ENCODE measurements at places on chromosomes 5 and 9. TPM values are rescaled to one million over a fixed set of nuclear protein-coding genes. Genes with fewer than 3 reads are reported as not detected.
A peak's percentile ranks its signal among the peaks of the same experiment; 100 is the strongest.

DNA sequence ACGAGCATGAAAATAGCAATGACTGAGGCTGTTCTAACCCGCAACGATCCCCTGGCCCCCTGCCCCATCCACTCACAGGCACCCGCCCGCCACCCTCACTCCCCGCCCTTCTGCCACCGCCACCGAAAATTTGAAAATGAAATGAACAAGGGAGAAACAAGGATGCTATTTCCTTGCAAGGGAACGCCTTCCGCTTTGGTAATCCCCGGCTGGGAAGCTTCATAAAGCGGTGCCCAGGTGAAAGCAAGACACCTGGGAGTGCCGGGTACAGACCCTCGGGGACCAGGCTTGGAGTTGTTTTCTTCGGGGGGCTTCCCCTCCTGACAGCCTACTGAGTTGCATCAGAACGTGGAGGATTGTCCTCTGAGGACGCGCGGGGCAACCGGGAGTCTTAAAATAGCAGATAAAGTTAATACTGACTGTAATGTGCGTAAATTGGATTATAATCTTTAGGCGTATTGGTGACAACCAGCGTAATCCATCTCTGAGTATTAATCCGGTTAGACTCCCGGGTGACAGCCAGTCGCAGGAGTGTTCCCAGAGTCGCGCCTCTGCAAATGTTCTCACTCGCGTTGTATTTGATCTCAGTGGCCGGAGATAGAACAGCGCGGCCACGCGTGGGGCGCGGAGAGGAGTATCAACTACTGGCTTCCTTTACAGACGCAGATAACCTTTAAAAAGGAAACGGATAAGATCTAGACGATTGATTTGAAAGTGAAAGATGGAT, 885 bp upstream of the MLLT3 start:
- peak overlapping the region; percentile 94 for H3K27ac ChIP-seq
- H3K27me3 ChIP-seq, result peaks cover 2% of the 10 kb centered on the region
- peaks cover 33% of the 10 kb centered on the region for H3K4me1 ChIP-seq
- peak; percentile 77 for DNase-seq
- peak overlapping the region; percentile 94 for H3K4me3 ChIP-seq

- no peaks in the 10 kb centered on the region for H3K4me1 ChIP-seq
- no peak overlapping the region for H3K4me3 ChIP-seq
- H3K27me3 ChIP-seq, result no peaks in the 10 kb centered on the region
Observed at GRCh38 chr9:75993434-75993833, 103.0 kb downstream of the PCSK5 start.

GRCh38 chr9:10678010-10678409, 65.2 kb upstream of the PTPRD start:
- H3K4me3 ChIP-seq, result no peak overlapping the region
- H3K27me3 ChIP-seq, result no peaks in the 10 kb centered on the region
- H3K4me1 ChIP-seq, result no peaks in the 10 kb centered on the region
- H3K27ac ChIP-seq, result no peak overlapping the region
- no peaks in the 10 kb centered on the region for H3K36me3 ChIP-seq

DNA sequence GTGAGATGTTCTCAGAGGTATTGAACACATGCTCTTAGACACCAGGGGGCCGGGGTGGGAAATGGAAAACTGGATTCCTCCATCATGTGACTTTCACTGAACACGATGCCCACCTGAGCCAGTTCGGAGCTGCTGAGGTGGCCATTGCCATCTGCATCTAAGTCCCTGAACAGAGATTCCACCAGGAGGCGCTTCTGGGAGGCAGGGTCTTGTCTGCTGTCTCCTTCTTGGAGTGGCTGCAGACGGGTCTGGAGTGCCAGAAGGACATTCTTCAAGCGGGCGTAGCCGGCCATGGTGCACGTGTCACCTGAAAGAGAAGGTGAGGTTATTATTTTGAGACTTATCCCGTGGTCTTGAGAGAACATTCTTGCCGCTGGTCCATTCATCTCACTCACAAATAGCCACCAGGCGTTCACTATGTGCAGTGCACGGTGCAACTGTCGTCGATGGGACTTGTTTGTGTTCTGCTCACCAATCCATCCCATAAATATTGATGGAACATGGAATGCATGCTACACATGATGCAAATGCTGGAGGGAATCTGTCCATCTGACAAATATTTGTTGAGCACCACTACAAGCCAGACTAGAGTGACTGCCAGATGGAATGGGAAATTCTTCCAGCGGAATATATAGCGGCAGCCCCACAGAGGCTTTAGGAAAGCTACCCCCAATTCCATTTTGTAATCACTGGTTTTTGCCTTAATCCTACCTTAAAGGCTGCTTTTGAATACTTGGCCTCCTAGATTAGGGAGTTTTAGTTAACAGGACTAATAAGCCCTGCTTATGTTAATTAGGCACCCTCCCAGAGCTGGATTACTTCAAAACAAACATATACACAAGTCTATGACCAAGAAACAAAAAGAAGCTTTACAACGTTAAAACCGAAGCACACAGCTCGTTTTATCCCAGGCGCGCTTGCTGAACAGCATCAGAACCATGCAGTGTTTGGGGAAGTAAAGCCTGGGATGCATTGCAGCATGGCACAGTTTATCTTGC, 264.8 kb downstream of the HSPA4 start:
- H3K4me3 ChIP-seq, result no peak overlapping the region
- no peaks in the 10 kb centered on the region for H3K36me3 ChIP-seq
- H3K4me1 ChIP-seq, result peaks cover 4% of the 10 kb centered on the region
- no peak for DNase-seq

DNA sequence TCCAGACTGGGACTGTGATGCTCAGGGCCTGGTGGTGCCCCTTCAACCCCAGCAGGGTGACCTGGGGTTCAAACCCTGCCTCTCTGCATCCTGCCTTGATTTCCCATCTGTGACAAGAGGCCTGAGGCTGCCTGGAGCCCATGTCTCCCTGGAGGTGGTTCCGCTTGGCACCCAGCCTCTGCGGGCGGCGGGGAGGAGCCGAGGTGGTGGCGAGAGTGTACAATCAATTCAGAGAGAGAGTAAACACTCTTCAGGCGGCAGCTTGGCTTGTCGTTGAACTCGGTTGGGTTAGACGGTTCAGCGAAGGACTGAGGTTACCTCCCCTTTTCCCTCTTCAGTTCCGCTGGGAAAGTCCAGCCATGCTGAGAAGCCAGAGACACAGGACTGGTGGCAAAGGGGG, 39.3 kb downstream of the NTNG2 start:
- no peak for DNase-seq
- no peak overlapping the region for H3K4me3 ChIP-seq
- H3K36me3 ChIP-seq, result no peaks in the 10 kb centered on the region
- no peaks in the 10 kb centered on the region for H3K4me1 ChIP-seq
- H3K27ac ChIP-seq, result no peak overlapping the region

GRCh38 chr5:7916171-7916804, 47.3 kb downstream of the MTRR start:
- no peak for DNase-seq
- no peak overlapping the region for H3K27ac ChIP-seq
- H3K36me3 ChIP-seq, result peaks cover 9% of the 10 kb centered on the region
- H3K4me1 ChIP-seq, result no peaks in the 10 kb centered on the region
- peaks cover 2% of the 10 kb centered on the region for H3K27me3 ChIP-seq

- H3K27me3 ChIP-seq, result no peaks in the 10 kb centered on the region
- no peak for DNase-seq
- H3K4me3 ChIP-seq, result no peak overlapping the region
Observed at GRCh38 chr9:108640230-108640629, 215.6 kb downstream of the ACTL7B start.

DNA sequence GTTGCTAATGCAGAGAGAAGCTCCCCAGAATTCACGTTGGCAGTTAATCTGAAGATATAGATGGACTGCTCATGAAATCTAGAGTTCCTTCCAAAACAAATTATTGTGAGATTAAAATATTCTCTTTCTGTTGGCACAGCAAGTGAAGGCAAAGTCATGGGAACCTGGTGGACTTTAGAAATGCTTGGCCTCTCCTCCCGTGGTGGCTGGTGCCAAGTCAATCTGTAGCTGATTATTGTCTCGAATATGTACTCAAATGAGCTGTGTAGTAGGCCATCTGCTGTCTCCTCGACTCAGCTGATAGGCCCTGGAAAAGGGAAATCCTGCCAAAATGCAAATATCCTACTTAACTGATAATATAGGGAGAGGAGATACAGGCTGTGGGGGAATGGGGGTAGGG, 69.3 kb downstream of the DAPK1 start:
- H3K36me3 ChIP-seq, result no peaks in the 10 kb centered on the region
- no peak overlapping the region for H3K27ac ChIP-seq
- no peaks in the 10 kb centered on the region for H3K4me1 ChIP-seq
- H3K4me3 ChIP-seq, result no peak overlapping the region

DNA sequence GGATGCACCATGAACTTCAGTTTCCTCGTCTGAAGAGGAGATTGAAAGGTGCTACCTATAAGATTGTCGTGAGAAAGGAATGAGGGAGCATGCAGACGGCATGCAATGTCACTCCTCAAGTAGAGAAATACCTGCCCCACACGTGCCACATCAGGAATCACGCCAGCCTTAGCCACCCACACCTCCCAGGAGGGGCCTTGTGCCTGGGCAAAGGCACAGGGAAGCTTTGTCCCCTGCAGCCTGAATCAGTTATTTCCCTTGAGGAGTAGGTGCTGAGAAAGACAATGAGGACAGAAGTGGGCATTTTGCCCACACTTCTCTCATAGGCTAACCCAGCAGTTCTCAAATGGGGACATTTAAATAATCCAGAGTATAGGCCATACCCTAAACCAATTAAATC, 31.0 kb downstream of the FSTL4 start:
- H3K36me3 ChIP-seq, result no peaks in the 10 kb centered on the region
- H3K27ac ChIP-seq, result no peak overlapping the region
- peaks cover 6% of the 10 kb centered on the region for H3K27me3 ChIP-seq

DNA sequence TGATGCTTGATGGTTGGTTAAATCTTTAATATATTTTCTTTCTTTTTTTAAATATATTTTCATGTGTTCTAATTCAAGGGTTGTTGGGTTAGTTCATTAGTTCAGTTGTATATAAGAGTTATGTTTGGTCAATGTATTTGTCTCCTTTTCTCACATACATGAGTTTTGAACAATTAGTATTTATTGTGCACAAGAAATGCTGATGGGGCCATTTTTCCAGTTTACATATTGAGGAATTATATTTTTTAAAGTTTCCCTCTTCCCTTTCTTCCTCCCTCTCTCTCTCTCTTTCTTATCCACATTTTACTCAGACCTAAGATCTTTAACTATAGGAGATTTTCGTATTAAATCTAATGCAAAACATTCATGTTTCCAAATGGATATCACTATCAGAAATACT, 74.0 kb downstream of the LNPEP start:
- no peaks in the 10 kb centered on the region for H3K27me3 ChIP-seq
- no peak for DNase-seq
- H3K36me3 ChIP-seq, result peaks cover 57% of the 10 kb centered on the region
- peaks cover 15% of the 10 kb centered on the region for H3K4me1 ChIP-seq
- no peak overlapping the region for H3K27ac ChIP-seq
- H3K4me3 ChIP-seq, result no peak overlapping the region

DNA sequence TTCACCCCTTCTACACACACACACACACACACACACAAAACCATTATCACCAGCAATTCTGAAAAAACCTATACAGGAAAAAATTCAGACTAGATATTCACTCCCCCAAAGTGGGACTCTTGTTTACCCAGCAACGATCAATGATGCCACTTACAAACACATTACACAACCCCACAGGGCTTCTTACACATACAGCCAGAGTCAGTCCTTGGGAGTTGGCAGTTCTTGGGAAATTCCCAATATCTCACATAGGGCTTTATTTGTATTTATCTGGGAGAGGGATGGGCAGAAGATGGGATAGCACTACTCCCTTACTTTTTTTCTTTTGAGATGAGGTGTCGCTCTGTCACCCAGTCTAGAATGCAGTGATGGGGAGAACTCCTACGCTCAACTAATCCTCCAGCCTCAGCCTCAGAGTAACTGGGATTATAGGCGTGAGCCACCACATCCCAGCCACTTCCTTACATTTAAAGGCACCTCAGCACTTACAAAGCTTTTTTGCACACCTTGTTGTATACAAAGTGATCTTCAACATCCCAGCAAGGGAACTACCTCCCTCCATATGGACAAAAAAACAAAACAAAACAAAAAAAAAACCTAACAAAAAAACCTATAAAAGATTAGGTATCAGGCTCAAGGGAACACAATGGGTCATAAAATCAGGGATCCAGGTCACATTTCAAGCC, 168.4 kb downstream of the TSSK1B start:
- DNase-seq, result no peak
- H3K27ac ChIP-seq, result no peak overlapping the region
- peaks cover 8% of the 10 kb centered on the region for H3K4me1 ChIP-seq
- no peaks in the 10 kb centered on the region for H3K36me3 ChIP-seq
- no peaks in the 10 kb centered on the region for H3K27me3 ChIP-seq

- H3K36me3 ChIP-seq, result no peaks in the 10 kb centered on the region
- H3K27me3 ChIP-seq, result no peaks in the 10 kb centered on the region
- DNase-seq, result no peak
- H3K4me3 ChIP-seq, result no peak overlapping the region
- no peak overlapping the region for H3K27ac ChIP-seq
Observed at GRCh38 chr9:107693625-107694326, 204.2 kb upstream of the KLF4 start.

- no peak overlapping the region for H3K27ac ChIP-seq
- DNase-seq, result no peak
- no peak overlapping the region for H3K4me3 ChIP-seq
- peaks cover 41% of the 10 kb centered on the region for H3K4me1 ChIP-seq
Observed at GRCh38 chr5:40828021-40828631, 6.9 kb downstream of the RPL37 start.

- peaks cover 10% of the 10 kb centered on the region for H3K4me1 ChIP-seq
- no peak overlapping the region for H3K27ac ChIP-seq
- H3K4me3 ChIP-seq, result no peak overlapping the region
- DNase-seq, result no peak
- H3K27me3 ChIP-seq, result no peaks in the 10 kb centered on the region
- H3K36me3 ChIP-seq, result peaks cover 18% of the 10 kb centered on the region
Observed at GRCh38 chr5:115214541-115214940, 44.8 kb upstream of the TRIM36 start.

GRCh38 chr9:132857616-132858342, 20.3 kb downstream of the AK8 start:
- H3K4me1 ChIP-seq, result peaks cover 26% of the 10 kb centered on the region
- H3K27me3 ChIP-seq, result peaks cover 8% of the 10 kb centered on the region
- no peaks in the 10 kb centered on the region for H3K36me3 ChIP-seq

SLC25A48 gene
- total RNA-seq, result not detected

BHMT2 gene
- total RNA-seq, result not detected

GRM6 gene
- total RNA-seq, result not detected

ACOT12 gene
- not detected for total RNA-seq

MCC gene
- total RNA-seq, result 8.0 TPM

FAM114A2 gene
- total RNA-seq, result 17.8 TPM

SLC46A2 gene
- total RNA-seq, result not detected

SPATA31D4 gene
- not detected for total RNA-seq

PCDHGA6 gene
- total RNA-seq, result 0.11 TPM

FAM200C gene
- 0.45 TPM for total RNA-seq

SPATA31A3 gene
- total RNA-seq, result not detected

DNAJA1 gene
- 158 TPM for total RNA-seq

EIF4E1B gene
- total RNA-seq, result not detected

All from activated CD8-positive, alpha-beta T cell treated with anti-CD3 and anti-CD28 coated beads, Interleukin-2, amount 10 ng/mL, durations not matched to agents 7 days and 5 days (primary cell).